Stimulated activated CD4-positive, alpha-beta T cell treated with anti-CD3 and anti-CD28 coated beads, Interleukin-12 subunit alpha, Interleukin-12 subunit beta, amount 100 ng/mL, for 24 hours (primary cell): ENCODE measurements at places on chromosomes 7 and 10.

- no peak for DNase-seq
Measured at GRCh38 chr10:132712743-132713142, 73.2 kb downstream of the NKX6-2 start.

- no peak for DNase-seq
Measured at GRCh38 chr7:154748089-154748786, 254.7 kb downstream of the PAXIP1 start.

DNA sequence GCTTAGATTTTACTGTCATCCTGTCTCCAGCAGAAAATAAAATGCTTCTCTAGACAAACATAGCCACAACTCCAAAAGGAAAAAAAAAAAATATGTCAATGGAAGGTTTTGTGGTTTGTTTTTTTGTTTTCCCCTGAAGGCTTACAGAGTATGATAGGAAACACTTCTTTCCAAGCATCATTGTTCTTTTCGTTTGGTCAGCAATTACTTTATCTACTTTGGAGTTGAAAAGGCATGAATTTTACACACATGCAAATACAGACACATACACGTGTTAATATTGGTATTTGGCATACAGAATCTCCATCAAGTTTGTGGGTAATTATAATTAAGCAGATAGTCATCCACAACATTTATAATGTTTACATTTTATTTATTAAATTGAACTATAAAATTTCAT, 496.9 kb upstream of the MBL2 start:
- DNase-seq, result no peak

DNA sequence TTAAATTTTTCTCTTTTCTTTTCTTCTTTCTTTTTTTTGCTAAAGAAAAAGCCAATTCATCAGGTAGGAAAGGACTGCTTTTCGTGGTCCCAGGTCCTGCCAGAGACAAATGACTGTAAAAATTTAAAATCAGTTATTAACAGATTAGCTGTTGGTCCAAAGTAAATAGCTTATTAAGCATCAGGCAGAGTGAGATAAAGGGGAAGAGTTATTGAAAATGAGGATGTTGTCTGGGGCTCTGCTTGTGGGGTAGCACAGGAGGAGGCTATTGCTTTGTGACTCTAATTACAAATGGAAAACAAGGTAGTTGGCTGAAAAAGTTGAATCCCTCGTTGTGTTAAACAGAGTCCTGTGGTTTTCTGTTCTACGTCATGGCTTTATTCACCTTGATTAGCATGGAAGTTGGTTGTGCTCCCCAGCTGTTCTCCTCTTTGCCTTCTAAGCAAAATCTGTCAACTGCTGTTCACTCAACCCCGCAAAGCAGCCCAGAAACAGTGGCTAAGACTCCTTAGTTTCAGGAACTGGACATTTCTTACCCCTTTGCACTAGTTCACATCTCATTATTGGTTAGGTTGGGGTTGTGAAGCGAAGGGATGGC, 128.9 kb downstream of the SNX10 start:
- no peak for DNase-seq

- no peak for DNase-seq
Measured at GRCh38 chr7:37191797-37192196, 256.9 kb downstream of the ELMO1 start.

GRCh38 chr7:20507157-20507556, 108.3 kb upstream of the ABCB5 start:
- no peak for DNase-seq

DNA sequence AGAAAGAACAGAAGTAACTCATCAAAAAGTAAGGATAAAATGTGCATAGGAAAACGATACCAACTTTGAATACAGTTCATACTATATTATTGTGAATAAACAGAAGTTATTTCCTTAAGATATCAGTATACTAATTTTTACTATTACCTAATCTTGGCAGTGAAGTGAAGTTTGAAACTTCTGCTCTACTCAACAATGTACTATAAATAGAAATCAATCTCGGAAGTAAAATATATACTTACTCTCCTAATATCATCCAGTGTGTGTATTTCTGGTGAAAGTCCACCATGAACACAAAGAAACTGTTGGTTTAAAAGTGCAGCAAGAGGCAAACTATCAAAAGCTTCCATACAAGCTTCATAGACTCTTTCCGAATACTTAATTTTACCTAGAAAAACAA, 24.6 kb downstream of the PPP3CB start:
- DNase-seq, result no peak

DNA sequence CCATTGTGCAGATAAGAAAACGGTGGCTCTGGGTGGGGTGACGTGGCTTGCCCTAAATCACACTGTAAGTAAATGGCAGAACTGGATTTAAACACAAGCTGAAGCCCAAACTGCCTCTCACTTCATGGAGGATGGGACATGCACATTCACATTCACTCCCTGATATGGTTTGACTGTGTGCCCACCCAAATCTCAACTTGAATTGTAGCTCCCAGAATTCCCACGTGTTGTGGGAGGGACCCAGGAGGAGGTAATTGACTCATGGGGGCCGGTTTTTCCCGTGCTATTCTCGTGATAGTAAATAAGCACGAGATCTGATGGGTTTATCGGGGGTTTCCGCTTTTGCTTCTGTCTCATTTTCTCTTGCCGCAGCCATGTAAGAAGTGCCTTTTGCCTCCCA, 32.4 kb downstream of the CHST15 start:
- no peak for DNase-seq

DNA sequence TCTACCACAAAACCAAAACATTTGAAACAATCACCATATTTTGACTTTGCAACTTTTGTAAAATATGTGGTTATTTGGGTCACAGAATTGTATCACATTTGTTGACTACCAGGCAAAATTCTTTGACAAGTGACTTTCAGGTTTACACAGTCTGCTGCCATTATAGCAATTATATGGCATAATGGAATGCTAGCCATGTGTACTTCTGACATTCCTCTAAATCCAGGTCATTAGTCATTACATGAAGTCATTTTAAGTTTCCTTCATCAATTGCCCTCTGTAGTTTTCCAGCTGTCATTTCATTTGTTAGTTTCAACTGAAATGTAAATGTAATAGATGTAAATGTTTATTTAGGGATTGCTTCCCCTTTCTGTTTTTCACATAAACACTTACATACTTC, 137.5 kb downstream of the IMMP2L start:
- no peak for DNase-seq

GRCh38 chr10:128161031-128161430, 34.8 kb upstream of the MKI67 start:
- no peak for DNase-seq

- no peak for DNase-seq
Measured at GRCh38 chr7:18235819-18236218, 208.2 kb upstream of the PRPS1L1 start.

DNA sequence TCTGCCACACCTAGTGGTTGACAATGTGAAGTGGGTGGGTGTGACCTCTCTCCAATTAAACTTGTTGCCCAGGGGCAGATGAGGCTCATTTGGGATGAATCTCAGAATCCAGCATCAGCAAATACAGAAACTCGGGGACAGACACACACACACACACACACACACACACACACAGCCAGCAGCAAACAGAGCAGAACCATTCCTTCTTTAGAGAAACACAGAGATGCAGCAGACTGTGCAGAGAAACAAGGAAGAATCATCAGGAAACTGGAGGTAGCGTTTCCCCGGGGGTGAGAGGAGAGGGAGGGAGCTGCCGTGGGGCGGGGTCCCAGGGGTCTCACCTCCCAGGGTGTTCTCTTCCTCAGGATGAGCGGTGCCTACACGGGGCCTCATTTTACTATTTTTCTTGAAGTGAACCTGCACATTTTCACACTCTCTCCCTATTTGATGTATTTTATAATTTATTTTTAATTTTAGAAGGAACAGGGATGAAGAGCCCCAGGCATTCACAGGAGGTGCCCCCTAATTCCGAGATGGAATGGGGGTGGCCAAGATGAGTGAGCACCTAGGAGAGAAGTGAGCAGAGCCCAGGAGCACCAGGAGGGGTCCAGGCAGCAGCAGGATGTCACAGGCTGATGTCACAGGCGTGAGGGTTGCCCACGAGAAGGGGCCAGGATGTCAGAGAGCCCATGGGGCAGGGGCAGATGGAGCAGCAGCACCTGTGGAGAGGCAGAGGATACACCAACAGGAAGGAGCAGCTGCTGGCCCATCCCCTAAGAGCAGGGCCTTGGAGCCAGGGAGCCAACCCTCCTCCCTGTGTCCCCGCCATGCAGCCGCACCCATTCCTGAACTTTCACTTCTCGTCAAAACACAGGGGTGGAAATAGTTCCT, 85.3 kb upstream of the PPP2R2D start:
- no peak for DNase-seq

GRCh38 chr10:100986952-100987684, at the start of the genes MRPL43 and TWNK:
MRPL43 (minus strand) TSS chr10:100987497; CDS start chr10:100987443, 54 bp downstream.
TWNK (plus strand) TSS chr10:100987543; CDS start chr10:100988211, 668 bp downstream.
- DNase-seq, result peak; percentile 77

DNA sequence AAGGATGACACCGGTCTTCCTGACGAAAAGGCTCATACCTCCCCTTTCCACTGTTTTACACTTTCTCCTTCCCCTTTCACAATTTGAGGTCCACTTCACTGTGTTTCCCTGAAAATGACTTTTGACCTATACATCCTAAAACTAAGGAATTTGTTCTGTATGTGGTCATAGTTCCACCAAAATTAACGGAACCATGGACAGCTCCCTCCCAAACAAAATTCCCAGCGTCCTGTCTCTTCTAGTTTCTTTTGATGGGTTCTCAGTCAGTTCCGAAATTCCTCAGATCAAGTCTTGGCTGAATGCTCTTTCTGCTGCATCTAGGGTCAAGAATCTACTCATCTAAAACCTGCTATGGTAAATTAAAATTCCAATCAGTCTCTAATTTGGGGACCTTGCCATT, 1191.9 kb downstream of the CNTNAP2 start:
- DNase-seq, result no peak

DNA sequence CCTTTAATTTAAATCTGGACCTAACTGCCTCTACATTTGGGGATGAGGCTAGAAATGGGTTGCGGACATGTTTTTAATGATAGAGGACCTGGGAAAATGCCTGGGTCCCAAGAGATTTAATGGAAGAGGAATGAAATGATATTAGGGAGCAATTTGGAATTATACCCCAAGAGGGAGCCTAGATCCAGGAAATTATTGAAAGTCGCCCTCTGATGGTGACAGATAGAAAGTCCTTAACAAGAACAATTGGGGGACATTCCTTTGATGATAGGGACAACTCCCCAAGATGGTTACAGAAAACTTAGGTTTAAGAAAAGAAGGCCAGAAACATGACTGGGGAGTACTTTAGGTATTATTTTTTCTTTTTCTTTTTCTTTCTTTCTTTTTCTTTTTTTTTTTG, 9.5 kb upstream of the TSGA13 start:
- DNase-seq, result no peak

DNA sequence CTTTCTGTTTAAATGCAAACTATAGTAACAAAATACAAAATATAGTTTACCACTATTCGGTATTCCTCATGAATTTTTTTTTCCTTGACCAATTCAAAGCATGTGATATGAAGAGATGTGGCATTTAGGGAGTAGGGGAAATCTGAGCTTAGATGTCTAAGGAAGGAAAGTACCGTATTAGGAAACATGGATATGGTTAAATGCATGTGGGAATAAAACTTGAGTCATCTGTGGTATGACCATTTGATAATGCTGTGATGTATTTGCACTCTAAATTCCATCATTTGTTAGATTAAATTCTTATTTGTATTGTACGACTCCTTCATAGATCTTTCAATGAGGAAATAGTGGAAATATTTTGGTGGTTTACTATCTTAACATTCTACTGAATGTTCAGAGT, 19.7 kb downstream of the AHR start:
- no peak for DNase-seq

- peak; percentile 26 for DNase-seq
Measured at GRCh38 chr7:101814081-101814990, 3.1 kb upstream of the CUX1 start.

GRCh38 chr7:15658247-15658646, 28.2 kb downstream of the MEOX2 start:
- DNase-seq, result no peak

DNA sequence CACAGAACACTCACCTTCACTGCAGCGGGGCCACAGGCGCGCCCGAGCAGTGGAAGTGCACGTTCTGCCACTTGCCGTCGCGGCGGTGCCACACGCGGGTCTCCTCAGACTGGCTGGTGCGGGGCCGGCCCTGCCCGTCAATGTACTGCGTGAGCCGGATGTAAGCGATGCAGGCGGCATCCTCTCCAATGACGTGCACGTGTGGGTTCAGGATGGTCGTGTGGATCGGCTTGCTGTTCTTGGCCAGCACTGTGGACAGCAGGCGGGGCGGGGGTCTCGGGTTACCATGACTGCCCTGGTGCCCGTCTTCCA, 19.2 kb downstream of the YKT6 start:
- DNase-seq, result no peak

- no peak for DNase-seq
Measured at GRCh38 chr10:120460186-120460585, 3.2 kb downstream of the PLPP4 start.

- no peak for DNase-seq
Measured at GRCh38 chr10:23533212-23533611, 94.3 kb downstream of the OTUD1 start.

DNA sequence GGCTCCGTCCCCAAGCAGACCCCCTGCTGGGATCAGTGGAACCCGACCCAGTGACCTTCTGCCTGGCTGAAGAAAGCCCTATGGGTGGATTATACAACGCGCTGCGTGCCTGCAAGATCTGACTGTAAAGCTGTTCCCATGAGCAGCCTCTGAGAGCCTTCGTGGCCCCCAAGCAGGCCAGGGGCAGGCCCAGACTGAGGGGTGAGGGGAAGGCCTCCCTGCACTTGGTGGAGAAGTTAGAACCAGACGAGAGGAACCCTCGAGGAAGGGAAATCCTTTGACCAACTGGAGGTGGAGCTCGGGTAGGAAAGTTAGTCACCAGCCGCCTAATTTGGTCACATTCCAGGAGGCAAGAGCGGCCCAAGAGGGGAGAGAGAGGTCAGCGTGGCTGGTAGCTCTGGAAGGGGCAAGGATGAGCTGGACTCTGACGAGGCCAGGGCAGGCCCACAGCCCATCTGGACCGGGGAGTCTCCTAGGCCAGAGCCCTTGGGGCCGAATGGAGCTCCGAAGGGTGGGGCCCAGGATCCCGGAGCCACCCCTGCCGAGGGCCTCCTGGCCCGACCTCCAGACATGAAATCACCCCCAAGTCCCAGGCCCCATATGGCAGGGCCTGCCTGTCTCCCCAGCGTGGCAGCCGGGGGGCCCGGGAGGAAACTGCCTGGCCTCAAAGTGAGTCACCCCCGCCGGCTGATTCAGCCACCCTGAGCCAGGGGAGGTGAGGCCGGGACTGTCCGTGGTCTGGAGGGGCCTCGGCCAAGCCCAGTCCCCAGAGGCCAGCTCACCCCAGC, 23.3 kb upstream of the PDGFA start:
- DNase-seq, result no peak

- DNase-seq, result peak; percentile 69
Measured at GRCh38 chr7:32891043-32891799, at the start of gene KBTBD2. KBTBD2 (minus strand) TSS chr7:32891760; CDS start chr7:32879604, 12,156 bp downstream.

- no peak for DNase-seq
Measured at GRCh38 chr7:152871678-152872060, 112.1 kb downstream of the ACTR3B start.

- DNase-seq, result no peak
Measured at GRCh38 chr10:118798231-118798662, 43.5 kb upstream of the CACUL1 start.

- DNase-seq, result no peak
Measured at GRCh38 chr10:78212786-78213175, 179.1 kb downstream of the RPS24 start.
